Left lobe of liver (tissue), 2 donors: ENCODE measurements at places on chromosomes 1 and 21. TPM values are rescaled to one million over a fixed set of nuclear protein-coding genes. Genes with fewer than 3 reads are reported as not detected.

TFAP2E gene
- total RNA-seq: 0.13 TPM

DCDC2B gene
- not detected for total RNA-seq

TRIM17 gene
- not detected for total RNA-seq

C4BPA gene
- total RNA-seq: 792 TPM

SPATA1 gene
- total RNA-seq: 1.6 TPM

SLC37A1 gene
- total RNA-seq: 5.0 TPM

OR2T1 gene
- not detected for total RNA-seq

HSPB7 gene
- total RNA-seq: 1.2 TPM
